ENCODE measurements at places on chromosomes 7 and 10.

- DNase-seq: no peak
Observed at GRCh38 chr10:13201132-13201531, 33.0 kb downstream of the UCMA start.

GRCh38 chr7:139576179-139576973, 52.9 kb downstream of the CLEC2L start:
- DNase-seq: no peak

GRCh38 chr10:19778996-19779395, 37.2 kb upstream of the PLXDC2 start:
- no peak for DNase-seq

GRCh38 chr7:17058568-17058967, 176.8 kb upstream of the AGR3 start:
- DNase-seq: no peak

DNA sequence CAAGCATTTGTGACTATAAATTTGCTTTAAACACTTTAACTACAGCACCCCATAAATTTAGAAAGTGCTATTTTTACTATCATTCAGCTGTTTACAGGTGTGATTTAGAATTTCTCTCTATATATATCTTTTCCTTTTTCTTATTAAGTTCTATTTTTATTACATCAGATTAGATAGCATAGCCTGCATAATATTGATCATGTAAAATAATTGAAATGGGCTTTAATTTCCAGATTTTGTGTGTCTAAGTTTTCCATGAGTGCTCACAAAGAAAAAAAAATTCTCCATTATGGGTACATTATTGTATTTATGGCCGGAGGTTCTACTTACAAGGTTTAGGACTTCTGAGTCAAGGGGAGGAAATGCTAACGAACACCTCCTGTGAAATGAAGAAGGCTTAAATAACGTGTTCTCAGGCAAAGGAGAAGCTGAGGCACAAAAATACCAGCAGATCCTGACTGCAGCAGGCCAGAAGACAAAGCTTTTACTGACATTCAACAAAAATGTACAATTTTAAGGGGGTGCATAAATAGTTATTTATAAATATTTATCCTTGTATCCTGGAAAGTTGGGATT, 114.2 kb downstream of the RNF133 start:
- no peak for DNase-seq

- DNase-seq: no peak
Observed at GRCh38 chr7:156017431-156017830, 205.2 kb upstream of the SHH start.

- DNase-seq: no peak
Observed at GRCh38 chr10:115066528-115066927, 26.6 kb upstream of the ATRNL1 start.

GRCh38 chr10:98252464-98252863, 15.5 kb downstream of the LOXL4 start:
- DNase-seq: no peak

DNA sequence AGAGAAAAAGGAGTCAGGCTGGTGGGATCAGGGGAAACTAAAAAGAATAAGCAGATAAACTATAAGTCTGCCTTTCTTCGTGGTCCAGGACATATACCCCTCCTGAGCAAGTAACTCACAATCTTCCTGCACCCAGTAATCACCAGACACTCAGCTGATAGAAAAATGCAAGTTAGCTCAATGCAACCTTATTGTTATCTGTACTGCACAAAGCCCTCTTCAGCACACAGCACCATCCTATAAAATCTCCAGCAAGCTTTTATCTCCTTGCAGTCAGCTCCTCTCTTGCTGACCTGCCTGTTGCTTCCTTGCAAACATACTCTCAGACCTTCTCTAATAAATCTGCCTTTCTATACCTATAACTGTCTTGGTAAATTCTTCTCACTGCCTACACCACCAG, 6.7 kb downstream of the SLC37A3 start:
- no peak for DNase-seq
